Globus pallidus (tissue), 1 donor: ENCODE measurements at places on chromosomes 1 and 21.

DNA sequence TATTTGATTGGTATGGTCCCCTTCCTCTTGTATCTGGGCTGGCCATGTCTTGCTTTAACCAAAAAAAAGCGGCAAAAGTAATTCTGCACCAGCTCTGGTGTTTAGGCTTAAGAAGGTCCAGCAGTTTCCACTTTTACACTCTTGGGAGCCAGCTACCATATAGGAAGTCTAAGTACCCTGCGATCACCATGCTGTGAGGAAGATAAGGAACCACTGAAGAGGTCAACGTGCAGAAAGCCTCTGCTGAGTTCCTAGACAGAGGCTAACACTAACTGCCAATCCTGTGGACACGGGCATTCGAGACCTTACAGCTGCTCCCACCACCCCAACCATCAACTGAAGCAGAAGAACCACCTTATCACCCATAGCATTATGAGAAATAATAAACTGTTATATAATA is 331.4 kb downstream of the VAV3 start:
- DNase-seq, result no peak

GRCh38 chr1:162172311-162173102 is 103.0 kb downstream of the NOS1AP start:
- DNase-seq, result no peak

- no peak for DNase-seq
These were observed 12.8 kb upstream of the PHC2 start for GRCh38 chr1:33443705-33444180.

- DNase-seq, result no peak
These were observed 37.5 kb upstream of the C1orf87 start for GRCh38 chr1:60111118-60111517.

DNA sequence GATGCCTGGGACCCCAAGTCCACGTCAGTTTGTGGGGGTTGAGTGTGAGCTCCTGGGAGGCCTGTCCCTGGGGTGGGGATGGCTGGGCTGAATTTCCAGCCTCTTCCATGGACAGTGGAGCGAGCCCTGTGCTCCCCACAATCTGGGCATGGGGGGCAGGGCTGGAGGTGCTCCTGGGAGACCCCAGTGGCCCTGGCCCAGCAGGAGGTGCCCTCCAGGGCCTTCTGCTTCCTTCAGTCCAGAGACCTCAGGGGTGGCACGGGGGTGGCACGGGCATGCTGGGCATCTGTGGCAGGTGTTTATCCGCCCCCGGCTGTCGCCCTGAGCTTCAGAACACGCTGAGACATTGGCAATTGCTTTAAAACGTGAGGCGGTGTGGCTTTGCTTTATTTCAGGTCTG is 40.9 kb downstream of the MORN1 start:
- DNase-seq, result no peak

DNA sequence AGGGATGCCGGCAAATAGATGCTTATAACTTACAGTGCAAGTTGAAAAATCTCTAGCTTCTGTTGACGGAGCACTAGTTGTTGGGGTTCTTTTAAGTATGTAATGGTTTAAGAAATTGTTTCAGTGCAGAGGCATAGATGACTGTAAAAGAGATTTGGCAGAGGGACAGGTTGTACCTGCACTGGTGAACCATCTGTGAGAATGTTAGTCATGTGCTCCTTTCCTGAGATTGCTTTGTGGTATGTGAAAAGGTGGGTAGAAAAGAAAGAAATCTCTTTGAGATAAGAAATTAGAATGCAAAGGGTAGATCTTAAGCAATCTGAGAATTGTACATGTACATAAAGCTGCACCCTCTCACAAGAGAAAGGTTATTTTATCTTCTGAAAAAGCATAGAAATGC is 19.4 kb downstream of the ZBTB37 start:
- DNase-seq, result no peak

GRCh38 chr1:244444854-244445253 is 6.9 kb downstream of the ADSS2 start:
- no peak for DNase-seq

DNA sequence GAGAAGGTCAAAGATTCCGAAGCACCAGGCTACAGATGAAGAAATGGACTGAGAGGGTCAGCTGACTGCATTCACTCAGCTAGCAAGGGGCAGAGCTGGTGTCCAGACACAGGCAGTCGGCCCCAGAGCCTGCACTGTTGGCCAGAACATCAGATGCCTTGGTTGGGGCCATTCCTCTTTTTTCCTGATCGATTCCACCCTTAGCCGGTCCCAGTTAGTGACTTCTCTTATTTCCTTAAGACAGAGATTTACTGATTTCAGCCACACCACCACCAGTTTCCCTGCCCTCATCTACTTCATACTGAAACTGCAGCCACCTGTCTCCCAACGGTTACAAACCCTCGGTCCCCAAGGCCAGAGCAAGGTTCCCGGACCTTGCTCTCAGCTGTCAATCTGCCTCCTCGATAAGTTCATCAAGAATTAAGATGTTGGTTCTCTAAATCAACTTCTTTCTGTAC is 11.5 kb downstream of the CD58 start:
- DNase-seq, result no peak

GRCh38 chr1:248905662-248906008 is 400 bp upstream of the PGBD2 start:
- DNase-seq, result no peak

GRCh38 chr1:201251851-201252430 is 31.4 kb upstream of the PKP1 start:
- DNase-seq, result no peak

GRCh38 chr1:56550859-56551188 is 28.5 kb downstream of the PLPP3 start:
- DNase-seq, result no peak

DNA sequence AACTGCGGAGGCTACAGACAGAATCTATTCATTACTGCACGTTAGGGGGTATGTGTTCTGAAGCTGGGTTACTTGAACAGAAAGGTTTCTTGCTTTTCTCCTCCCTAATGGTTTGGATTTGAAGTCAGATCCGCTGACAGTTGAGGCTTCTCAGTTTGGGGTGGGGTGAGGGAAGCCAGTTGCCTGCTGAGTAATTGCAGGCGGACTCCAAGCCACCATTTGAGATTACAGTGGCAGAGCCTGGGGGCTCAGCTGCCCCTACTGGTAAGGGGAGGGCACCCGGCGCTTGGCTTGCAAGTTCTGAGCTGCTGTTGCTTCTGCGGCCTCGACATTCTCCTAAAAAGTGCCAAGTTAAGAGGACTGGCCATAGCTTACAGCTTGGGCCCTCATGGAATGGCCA is 2.0 kb downstream of the GRHL3 start:
- no peak for DNase-seq

DNA sequence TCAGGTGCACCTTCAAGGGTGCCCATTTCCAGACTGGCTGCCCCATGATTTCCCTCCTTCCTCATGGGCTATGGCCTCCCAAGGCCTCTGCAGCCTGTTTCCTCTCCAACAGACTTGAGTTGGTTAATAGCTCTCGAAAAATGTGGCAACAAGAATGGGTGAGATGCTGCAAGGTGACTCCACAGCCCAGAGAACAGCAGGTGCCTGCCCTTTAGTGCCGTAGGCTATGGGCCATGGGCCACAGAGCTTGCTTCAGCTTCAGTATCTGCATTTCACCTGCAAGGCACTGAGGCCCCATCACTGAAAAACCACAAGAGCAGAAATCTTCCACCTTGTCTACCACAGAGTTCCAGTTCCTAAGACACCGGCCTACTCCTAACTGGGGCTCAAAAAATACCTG is 122.0 kb downstream of the ETS2 start:
- no peak for DNase-seq

- no peak for DNase-seq
These were observed 430.9 kb downstream of the MATN1 start for GRCh38 chr1:30292451-30292850.

DNA sequence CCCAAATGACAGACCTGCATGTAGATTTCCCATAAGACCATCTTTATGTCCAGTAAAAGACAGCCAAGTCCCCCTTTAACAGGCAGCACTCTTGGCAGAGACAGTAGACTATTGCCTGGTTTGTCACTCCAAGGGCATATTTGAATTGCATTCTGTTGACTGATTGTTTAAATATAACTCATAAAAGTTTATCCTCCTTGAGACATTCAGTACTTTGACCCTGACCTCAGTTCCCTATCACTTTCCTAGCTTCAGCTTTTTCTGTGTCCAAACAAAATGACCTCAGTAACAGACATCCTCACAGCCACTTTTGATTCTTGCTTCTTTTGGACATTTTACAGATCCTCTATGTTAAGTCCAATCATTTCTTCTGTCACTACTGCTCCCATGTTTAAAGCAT is 51.1 kb downstream of the RBM11 start:
- no peak for DNase-seq

DNA sequence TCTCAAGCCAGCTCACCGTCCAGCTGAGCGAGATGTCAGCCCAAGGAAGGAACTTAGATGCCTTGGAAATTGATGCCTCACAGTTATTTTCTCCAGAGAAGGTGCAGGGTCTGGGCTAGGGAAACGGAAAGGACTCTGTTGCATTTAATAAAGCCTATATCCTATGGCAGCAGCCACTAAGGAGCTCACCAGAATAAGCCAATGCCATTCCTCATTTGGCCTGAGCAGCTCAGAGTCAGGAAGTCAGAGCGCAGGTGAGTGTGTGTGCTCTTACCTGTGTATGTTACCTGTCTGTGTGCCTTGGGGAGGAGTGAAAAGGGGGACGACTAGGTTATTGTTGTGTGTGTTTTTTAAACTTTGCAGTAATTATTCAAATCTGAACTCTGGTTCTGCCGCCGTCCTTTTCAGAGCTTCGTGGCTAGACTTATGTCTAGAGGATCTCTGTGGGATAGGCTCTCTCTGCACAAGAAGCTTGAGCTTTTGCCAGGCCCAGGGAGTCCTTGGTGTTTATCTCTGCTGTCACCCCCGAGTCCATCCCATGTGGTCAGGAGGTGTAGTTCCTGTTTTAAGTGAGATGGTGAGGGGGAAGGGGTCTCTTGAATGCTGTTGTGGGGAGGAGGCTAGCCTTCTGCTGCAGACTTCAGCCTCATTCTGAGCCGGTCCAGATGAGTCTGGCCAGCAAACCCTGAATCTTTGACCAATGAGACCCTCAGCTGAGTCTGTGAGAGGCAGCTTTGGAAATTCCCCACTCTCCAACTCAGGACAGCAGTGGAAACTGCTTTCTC is 2.4 kb downstream of the TMCC2 start:
- DNase-seq, result peak; percentile 71

DNA sequence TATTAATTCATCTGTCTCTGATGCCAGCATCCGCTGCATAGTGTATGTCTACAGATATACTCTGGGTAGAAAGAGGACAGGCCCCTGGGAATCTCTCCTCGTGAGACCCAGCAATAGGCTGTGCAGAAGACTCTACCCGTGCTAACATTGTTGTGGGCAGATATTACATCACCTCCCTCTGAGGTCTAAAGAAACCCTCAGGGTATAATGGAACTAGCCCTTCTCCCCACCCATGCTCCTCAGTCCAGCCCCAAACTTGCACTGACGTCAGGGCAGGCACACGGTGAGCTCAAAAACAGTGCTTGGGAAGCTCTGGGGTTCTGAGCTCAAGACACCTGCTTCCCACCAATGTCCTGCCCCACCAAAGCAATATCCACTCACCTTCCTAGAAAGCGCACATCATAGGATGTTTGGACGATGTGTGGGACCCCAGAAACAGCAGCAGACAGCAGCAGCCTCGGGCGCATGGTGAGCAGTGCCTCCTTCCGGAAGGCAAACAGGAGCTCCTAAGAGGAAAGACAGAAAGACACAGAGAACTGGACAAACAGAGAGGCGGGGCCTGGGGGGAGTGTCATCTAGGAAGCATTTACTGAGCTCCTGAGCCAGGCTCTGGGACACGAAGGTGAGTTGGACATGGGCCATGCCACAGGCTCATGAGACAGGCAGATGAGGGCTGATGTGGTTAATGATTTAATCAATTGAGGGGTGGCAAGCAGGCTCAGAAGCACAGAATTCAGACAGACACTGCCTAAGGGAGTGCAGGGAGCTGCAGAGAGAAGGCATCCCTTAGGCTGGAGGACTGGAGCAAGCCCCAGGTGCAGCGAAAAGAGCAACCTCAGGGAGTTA is 4.8 kb downstream of the OVGP1 start:
- no peak for DNase-seq

DNA sequence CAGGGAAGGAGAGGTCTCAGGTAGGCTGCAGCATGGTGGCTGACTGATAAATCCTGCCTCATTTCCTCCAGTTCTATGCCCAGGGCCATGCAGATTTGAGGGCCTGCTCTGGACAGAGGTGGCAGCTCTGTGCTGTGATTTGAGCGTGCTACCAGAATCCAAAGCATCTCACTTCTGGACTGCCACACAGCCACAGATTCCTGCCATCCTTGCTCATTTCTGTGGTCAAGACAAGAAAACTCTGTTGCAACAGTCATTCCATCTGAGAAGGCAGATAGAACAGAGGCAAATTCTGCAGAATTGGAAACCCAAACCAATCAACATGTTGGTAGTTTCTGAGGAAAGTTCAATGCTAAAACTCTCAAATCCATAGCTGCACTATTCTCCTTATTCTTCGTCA is 102.8 kb upstream of the GALNT2 start:
- no peak for DNase-seq

- no peak for DNase-seq
These were observed 1332.2 kb upstream of the PRMT6 start for GRCh38 chr1:105724286-105724685.

DNA sequence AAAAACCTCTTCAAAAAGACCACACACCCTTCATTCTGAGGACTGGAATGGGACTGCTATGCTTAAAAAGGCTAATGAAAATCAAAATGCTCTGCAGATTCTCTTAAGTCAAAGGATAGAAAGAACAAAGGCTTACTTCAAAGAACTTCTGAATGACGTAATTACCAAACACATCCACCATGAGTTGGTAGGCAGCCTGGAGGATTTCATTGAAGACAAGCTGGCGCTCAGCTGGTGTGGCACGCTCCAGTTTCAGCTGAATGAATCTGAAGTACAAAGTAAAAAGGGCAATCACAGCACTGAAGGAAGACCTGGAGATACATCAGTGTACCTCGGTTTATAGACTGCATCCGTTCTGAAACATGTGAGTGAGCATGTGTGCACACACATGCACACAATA is 43.5 kb upstream of the SDC3 start:
- peak; percentile 68 for DNase-seq

- DNase-seq, result no peak
These were observed 7.0 kb downstream of the SH3BP5L start for GRCh38 chr1:248818505-248819374.

- no peak for DNase-seq
These were observed 45.6 kb downstream of the ENAH start for GRCh38 chr1:225607355-225607754.

- no peak for DNase-seq
These were observed 25.6 kb downstream of the PODN start for GRCh38 chr1:53087332-53088285.

DNA sequence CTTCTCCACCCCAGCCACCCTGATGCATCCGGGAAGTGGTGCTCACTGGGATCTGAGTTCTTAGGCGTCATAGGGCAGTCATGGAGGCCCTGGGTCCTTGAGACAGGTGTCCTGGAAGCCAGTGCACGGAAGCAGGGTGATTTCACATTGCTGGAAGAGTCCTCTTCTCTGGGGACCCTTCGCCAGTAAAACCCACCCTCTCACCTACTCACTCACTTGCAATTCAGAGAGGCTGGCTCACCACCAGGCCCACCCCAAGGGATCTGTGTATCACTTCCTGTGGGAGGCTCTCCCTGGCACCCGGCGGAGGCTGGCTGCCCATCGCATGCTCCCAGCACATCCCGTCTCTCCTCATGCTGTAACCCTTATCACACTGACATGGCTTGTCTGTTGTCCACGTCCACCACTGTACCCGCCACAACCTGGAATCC is 40.2 kb upstream of the EPS8L3 start:
- no peak for DNase-seq

- no peak for DNase-seq
These were observed 351.6 kb upstream of the NCAM2 start for GRCh38 chr21:20646431-20647165.
